ENCODE measurements at places on chromosomes 7 and 10.

DNA sequence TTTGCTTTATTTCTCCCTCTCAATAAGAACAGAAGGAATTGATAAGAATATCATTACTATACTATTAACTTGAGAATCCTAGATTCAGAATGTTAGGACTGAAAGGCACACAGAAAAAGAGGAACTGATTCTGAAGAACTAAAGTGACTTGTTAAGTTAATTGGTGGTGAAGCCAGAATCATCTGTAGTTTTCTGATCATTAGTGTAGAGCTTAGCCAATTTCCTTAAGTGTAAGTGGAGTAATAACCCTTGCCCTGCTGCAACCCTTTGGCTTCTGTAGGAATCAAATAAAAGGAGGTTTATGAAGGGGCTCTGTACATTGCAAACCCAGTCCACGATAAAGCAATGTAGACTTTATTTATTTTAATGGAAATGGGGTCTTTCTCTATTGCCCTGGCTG lies 1186.0 kb downstream of the SORCS3 start:
- DNase-seq: no peak

DNA sequence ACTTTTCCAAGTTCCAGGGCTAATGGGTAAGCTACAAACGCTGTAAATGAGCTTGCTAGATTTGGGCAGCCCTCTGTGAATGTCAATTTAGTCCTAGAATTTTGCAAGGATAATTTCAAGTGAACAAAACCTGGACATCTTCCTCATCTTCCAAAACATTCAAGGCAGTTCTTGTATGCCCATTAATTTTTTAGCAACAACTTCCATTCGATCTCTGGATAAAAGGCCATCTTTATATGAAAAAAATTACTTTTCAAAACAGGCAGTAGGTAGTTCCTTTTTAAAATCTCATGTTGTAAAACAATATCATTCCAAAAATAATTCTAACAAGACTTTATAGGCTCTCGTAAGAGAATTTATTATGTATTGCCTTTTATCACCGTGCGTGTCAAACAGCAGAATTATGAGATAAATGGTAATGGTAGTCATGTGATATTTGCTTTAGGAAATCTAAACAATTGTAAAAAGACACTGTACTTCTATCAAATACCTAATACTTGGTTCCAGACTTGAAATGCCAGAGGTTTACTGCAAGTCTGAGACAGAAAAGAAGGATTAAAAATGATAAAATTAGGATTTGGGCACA lies 143.7 kb upstream of the NRP1 start:
- DNase-seq: peak; percentile 4

- DNase-seq: no peak
Observed at GRCh38 chr7:45700556-45700955, 126.4 kb downstream of the ADCY1 start.

GRCh38 chr7:17552952-17553351 lies 254.5 kb downstream of the AHR start:
- no peak for DNase-seq

DNA sequence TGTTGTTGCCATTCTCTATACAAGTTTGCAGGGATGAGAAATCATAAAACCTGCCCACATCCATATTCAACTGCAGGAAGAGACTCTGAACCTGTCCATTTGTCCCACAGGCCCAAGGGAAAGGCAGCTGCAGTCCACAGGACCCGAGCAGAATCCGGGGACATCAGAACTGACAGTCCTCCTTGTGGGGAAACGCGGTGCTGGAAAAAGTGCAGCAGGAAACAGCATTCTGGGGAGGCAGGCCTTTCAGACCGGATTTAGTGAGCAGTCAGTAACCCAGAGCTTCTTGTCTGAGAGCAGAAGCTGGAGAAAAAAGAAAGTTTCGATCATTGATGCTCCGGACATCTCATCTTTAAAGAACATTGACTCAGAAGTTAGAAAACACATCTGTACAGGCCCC lies 23.5 kb downstream of the GIMAP8 start:
- no peak for DNase-seq

DNA sequence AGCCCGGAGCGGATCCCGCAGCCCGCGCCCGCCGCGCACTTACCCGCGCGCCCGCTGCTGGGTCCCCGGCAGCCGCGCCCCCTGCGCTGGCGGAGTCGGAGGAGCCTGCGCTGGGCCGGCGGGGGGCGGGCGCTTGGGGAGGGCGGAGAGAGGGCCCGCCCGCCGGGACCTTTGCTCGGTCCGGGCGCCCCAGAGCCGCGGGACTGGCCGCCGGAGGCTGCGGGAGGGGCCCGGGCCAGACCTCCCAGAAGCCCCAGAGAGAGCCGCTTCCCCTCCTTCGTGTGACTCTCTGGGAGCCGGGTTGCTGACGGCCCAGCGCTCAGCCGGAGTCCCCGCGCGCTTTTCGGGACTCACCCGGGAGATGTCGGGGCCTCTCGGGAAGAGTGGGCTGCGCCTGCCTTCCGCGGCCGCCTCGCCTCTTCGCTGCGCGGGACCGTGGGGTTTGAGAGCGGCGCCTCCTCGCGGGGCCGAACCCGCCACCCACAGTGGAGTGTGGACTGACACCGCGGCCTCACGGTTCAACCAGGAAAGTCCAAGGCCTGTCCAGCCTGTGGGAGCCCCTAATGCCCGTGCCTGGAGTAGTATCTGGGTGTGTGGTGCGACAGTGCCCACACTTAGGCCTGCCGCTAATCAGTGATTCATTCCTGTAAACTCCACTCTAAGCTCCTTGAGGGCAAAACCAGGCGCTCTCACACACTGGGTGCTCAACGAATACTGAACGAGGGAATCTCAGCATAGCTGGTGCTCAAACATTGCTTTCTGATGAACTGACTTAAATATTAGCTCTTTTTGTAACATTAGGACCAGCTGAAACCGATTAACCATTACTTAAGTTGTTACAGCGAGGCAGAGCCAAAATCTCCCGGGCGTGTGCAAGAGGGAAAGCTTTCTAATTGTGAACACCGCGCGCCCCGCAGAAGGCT lies at the start of gene GSDME:
Gene GSDME (minus strand): TSS at position 112 of the 923 bp plus-strand sequence. CDS start 7,690 bp downstream, outside the sequence.
- no peak for DNase-seq

DNA sequence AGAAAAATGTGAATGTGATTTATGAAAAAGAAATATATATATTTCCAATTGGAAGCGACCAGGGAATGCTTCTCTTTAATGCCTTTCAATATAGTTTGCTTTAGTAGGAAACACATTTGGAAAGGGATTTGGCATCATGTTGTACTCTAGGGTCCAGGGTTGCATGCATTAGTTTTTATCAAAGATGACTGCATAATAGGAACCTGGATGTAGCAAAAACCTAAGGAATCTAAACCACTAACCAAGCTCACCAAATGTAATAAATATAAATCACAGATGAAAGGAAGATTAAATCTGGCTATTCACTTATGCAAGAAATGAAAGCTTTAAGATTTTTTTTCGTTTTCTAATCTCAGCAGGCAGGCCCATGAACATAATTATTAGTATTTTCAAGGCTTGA lies 120.0 kb downstream of the ATXN7L1 start:
- no peak for DNase-seq

- no peak for DNase-seq
Observed at GRCh38 chr10:78224602-78225001, 190.9 kb downstream of the RPS24 start.

GRCh38 chr7:1971946-1972654 lies 260.6 kb downstream of the MAD1L1 start:
- DNase-seq: no peak

GRCh38 chr7:18350678-18351077 lies 144.9 kb upstream of the HDAC9 start:
- DNase-seq: no peak

GRCh38 chr7:124720195-124720594 lies 45.4 kb downstream of the GPR37 start:
- DNase-seq: no peak

Data from esophagus muscularis mucosa (tissue), 4 donors.